Stimulated activated memory B cell treated with anti-CD40 and anti-IgM and Interleukin-4, amounts not matched to agents 10 μg/mL and 1 μg/mL and 100 μg/mL, for 72 hours (primary cell): ENCODE measurements at places on chromosomes 1 and 21.

DNA sequence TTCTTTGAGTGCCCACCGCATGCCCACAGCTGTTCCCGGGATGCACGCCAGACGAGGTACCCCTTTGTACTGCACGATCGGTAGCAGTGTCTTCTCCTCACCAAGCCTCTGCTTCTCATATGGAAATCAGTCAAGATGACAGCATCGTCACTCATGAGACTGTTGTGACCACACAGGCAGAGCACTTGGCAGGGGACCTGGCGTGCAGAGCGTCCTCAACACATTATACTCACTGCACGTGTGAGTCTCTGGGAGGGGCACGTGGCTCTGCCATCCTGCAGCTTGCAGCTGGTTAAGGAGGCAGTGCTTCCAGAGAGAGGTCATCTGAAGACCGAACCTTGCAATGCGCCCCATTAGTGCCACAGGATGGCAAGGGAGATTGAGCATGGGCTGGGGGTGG is 266.8 kb downstream of the NPHP4 start:
- peaks cover 34% of the 10 kb centered on the region for H3K27me3 ChIP-seq
- H3K27ac ChIP-seq, result no peak overlapping the region
- no peak for ATAC-seq
- no peaks in the 10 kb centered on the region for H3K36me3 ChIP-seq
- no peak overlapping the region for H3K4me3 ChIP-seq

DNA sequence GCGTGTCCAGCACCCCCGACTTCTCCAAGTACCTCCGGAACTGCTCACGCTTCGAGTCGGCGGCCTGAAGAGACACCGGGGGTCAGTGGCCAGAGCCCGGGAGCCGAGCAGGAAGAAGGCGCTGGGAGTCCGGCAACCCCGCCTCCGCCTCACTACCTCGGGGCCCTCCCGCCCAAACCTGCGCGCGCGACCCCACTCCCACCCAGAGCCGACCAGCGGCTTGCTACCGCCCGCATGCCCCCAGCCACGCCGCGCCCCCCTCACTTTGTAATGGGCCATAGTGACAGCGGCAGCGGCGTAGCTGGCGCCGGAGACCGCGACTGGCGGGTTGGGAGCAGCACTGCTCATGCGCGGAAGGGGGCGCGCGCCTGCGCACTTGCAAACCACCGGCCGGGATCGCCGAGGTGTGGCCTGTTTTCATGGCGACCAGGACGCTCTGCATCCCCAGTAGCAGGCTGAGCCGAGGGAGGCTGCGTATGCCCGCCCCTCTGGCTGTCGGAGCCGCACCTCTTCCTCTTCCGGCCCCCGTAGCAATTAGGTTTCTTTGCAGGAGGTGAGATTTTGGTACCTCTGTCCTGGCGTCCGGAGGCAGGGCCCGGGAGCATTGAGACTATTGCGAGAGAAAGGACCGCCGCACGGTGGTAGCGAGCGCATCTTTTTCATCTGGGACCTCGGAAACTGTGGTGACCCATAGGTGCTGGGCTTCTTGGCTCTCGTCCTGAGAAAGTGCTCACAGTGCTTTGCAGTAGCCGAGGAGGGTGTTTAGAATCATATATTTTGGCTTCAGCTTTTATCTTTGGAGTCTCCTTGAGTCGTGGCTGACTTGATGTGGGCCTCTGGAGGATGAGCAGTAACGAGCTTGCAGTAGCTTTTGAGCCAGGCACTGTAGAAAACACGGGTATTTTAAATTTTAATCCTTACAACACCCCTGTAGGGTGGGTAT is at the start of gene MYCBP:
Gene MYCBP, minus strand, starts transcription at position 322 of the 943 bp plus-strand sequence. Its CDS starts 43 bp downstream, at position 279.
- H3K4me1 ChIP-seq, result peaks cover 16% of the 10 kb centered on the region
- ATAC-seq, result peak; percentile 100
- H3K27me3 ChIP-seq, result no peaks in the 10 kb centered on the region
- peaks cover under 1% of the 10 kb centered on the region for H3K36me3 ChIP-seq

DNA sequence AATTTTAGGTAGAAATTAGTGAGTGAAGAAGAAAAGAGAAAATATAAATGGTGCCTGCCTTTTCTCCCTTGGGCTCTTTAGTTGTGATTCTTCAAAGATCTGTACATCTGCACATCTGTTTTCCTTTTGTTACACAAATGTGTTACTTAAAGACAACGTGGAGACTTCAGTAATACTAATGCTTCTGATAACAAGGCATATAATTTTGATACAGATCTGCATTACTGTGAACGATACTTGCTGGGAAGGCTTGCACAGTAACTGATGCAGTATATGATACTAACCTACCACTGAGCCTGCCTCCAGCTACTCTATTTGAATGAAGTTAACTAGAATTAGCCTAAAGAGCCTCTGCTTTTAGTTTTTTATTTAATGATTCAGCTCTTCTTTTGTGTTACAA is 244.6 kb downstream of the COL11A1 start:
- no peak overlapping the region for H3K4me3 ChIP-seq
- H3K27me3 ChIP-seq, result no peaks in the 10 kb centered on the region
- H3K27ac ChIP-seq, result no peak overlapping the region
- H3K4me1 ChIP-seq, result no peaks in the 10 kb centered on the region
- ATAC-seq, result no peak
- no peaks in the 10 kb centered on the region for H3K36me3 ChIP-seq

DNA sequence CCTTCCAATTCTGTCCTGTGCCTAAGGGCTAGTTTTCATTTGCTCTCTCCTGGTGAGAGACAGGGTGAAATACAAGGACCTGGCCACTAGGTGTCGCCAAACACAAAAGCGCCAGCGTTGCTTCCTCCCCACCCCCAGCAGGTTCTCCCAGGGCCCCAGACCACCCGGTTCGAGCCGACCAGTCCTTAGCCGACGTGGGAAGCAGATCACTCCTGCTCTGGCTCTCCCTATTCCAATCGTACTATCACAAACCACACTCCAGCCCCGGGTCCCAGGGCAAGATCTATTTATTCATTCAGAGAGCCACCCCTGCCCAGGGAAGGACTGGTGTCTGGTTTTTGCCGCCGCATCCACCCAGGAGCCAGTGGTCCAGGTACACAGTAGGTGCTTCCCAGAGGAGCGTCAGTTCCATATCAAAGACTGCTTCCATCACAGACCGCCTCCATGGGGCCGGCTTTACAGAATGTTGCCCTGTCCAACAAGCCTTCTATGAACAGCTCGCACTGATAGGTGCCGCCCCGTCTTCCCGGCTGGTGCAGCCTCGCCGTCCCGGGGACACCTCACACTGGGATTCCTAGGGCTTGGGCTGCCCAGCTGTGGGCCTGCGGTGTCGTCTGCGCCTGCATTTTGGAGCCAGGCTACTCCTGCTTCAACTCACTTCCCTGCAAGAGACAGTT is 35.0 kb downstream of the CTNNBIP1 start:
- peak; percentile 88 for ATAC-seq
- no peaks in the 10 kb centered on the region for H3K27me3 ChIP-seq
- H3K4me3 ChIP-seq, result no peak overlapping the region
- H3K27ac ChIP-seq, result peak overlapping the region; percentile 26
- H3K4me1 ChIP-seq, result peaks cover 7% of the 10 kb centered on the region

GRCh38 chr21:42093991-42094421 is 22.9 kb downstream of the UMODL1 start:
- peaks cover 6% of the 10 kb centered on the region for H3K4me1 ChIP-seq
- H3K27me3 ChIP-seq, result peaks cover 28% of the 10 kb centered on the region
- no peak for ATAC-seq
- no peak overlapping the region for H3K27ac ChIP-seq

DNA sequence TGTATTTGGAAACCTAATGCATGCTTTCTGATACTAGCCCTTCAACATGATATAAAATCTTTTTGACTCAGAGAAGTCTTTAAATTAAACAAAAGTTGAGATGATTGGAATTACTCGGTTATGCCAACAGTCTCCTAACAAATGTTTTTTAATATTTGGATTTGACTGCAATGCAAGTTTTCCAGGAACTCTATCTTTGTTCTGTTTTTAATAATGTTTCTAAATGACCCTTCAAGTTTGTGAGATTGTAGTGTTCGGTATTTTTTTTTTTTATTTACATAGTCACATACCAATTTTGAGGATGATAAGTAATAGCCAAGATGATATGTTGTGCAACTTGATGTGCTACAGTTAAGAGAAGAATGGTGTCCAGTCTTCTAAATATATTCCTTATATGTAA is 258.0 kb downstream of the FMN2 start:
- H3K4me1 ChIP-seq, result no peaks in the 10 kb centered on the region
- no peaks in the 10 kb centered on the region for H3K27me3 ChIP-seq
- H3K27ac ChIP-seq, result no peak overlapping the region
- H3K36me3 ChIP-seq, result no peaks in the 10 kb centered on the region
- no peak for ATAC-seq
- no peak overlapping the region for H3K4me3 ChIP-seq

- H3K27me3 ChIP-seq, result no peaks in the 10 kb centered on the region
- H3K4me3 ChIP-seq, result peak overlapping the region; percentile 92
- H3K27ac ChIP-seq, result peak overlapping the region; percentile 94
- H3K36me3 ChIP-seq, result peaks cover 78% of the 10 kb centered on the region
- H3K4me1 ChIP-seq, result peaks cover 90% of the 10 kb centered on the region
Observed at GRCh38 chr1:157696966-157697628, 3.5 kb downstream of the FCRL3 start.

- H3K27me3 ChIP-seq, result peaks cover 64% of the 10 kb centered on the region
- ATAC-seq, result peak; percentile 42
- H3K27ac ChIP-seq, result no peak overlapping the region
- H3K36me3 ChIP-seq, result no peaks in the 10 kb centered on the region
Observed at GRCh38 chr1:18020021-18020817, 87.4 kb upstream of the IGSF21 start.

- no peak overlapping the region for H3K27ac ChIP-seq
- H3K4me1 ChIP-seq, result no peaks in the 10 kb centered on the region
- no peak for ATAC-seq
- no peak overlapping the region for H3K4me3 ChIP-seq
- H3K36me3 ChIP-seq, result peaks cover 52% of the 10 kb centered on the region
Observed at GRCh38 chr1:11178021-11179015, 10.8 kb upstream of the ANGPTL7 start.

- H3K27ac ChIP-seq, result no peak overlapping the region
- no peaks in the 10 kb centered on the region for H3K4me1 ChIP-seq
- H3K4me3 ChIP-seq, result no peak overlapping the region
- ATAC-seq, result no peak
- H3K27me3 ChIP-seq, result no peaks in the 10 kb centered on the region
- H3K36me3 ChIP-seq, result no peaks in the 10 kb centered on the region
Observed at GRCh38 chr1:82284213-82284612, 483.5 kb downstream of the ADGRL2 start.

- no peak overlapping the region for H3K27ac ChIP-seq
- no peaks in the 10 kb centered on the region for H3K27me3 ChIP-seq
- H3K36me3 ChIP-seq, result peaks cover 26% of the 10 kb centered on the region
- no peak overlapping the region for H3K4me3 ChIP-seq
- no peak for ATAC-seq
Observed at GRCh38 chr1:10084045-10084444, 51.3 kb downstream of the UBE4B start.

DNA sequence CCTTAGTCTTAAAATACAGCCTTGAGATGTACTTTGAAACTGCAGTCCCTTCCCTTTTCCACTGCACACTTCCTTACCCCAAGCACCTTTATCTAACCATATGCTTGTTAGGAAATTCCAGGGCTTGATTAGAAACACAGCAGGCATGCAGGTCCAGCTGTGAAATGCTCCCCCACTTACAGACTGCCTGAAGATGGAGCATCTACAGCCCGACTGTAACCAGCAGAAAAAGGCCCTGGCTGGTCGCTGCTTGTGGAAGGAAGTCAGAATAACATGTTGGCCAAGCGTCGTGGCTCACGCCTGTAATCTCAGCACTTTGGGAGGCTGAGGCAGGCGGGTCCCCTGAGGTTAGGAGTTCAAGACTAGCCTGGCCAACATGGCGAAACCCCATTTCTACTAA is 37.2 kb downstream of the VN1R5 start:
- no peak overlapping the region for H3K27ac ChIP-seq
- no peak overlapping the region for H3K4me3 ChIP-seq
- H3K36me3 ChIP-seq, result peaks cover 5% of the 10 kb centered on the region
- H3K4me1 ChIP-seq, result no peaks in the 10 kb centered on the region
- H3K27me3 ChIP-seq, result no peaks in the 10 kb centered on the region
- ATAC-seq, result no peak

DNA sequence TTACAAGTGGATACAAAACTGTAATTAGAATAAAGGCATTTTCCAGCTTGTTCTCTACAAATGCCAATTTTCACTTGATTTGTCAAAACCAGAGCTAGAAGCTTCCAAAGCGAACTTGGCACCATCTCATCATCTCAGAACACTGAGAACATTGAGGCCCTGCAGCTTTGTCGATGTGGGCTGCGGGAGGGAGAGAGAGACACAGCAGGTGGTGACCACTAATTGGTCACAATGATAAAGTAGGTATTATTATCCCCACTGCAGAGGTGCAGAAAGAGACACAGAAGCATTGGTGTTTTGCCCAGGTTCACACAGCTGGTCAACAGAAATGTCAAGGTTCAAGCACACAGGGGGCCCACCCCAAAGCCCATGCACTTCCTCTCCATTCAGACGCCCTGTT is 72.2 kb upstream of the KRTAP19-8 start:
- no peak overlapping the region for H3K4me3 ChIP-seq
- peak; percentile 37 for ATAC-seq
- no peak overlapping the region for H3K27ac ChIP-seq
- H3K27me3 ChIP-seq, result no peaks in the 10 kb centered on the region

DNA sequence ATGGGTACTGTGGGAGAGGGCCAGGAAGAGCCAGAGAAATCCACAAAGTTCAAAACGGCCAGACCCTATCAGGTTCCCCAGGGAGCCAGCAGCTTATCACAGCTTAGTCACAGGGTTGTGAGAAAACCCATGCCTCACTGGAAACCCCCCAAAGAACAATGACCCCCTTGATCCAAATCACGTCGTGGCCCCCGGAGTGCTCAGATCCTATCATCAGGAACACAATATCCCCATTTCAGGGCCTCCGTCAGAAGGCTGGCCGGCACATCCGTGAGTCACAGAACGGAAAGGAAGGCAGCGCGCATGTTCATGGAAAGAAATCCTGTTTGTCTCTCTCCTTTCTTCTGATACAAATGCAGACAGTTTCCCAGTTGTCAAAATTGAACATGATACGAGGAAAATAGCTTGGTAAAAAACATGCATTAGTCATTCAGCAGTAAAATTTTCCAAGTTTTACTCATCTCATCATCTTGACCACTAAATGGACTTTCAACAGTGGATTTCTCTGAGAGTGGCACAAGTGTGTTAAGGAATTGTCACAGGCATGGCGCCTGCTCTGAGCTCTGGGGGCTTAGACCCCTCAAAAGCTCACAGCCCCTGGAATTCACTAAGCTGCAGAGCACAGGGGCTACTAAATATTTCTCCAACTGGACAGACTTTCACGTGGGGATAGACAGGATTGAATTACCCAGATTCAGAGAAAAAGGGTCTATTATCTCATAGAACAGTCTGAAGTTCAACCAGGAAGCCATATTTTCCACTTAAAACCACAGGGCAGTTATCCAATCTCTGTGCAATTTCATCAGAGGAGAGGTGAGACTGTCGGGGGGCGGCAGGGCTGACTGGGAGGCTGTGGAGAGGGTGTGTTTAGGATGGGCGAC is 124.8 kb downstream of the RIPK4 start:
- peaks cover 47% of the 10 kb centered on the region for H3K27me3 ChIP-seq
- H3K4me3 ChIP-seq, result no peak overlapping the region
- H3K27ac ChIP-seq, result no peak overlapping the region
- ATAC-seq, result no peak
